Cardiac fibroblast (primary cell): ENCODE measurements at places on chromosomes 11 and 22.
A peak's percentile ranks its signal among the peaks of the same experiment; 100 is the strongest.

GRCh38 chr22:42892156-42892555 lies 35.1 kb upstream of the ARFGAP3 start:
- no peak for DNase-seq

- DNase-seq, result no peak
These were observed 17.2 kb upstream of the SYT13 start for GRCh38 chr11:45303316-45303715.

DNA sequence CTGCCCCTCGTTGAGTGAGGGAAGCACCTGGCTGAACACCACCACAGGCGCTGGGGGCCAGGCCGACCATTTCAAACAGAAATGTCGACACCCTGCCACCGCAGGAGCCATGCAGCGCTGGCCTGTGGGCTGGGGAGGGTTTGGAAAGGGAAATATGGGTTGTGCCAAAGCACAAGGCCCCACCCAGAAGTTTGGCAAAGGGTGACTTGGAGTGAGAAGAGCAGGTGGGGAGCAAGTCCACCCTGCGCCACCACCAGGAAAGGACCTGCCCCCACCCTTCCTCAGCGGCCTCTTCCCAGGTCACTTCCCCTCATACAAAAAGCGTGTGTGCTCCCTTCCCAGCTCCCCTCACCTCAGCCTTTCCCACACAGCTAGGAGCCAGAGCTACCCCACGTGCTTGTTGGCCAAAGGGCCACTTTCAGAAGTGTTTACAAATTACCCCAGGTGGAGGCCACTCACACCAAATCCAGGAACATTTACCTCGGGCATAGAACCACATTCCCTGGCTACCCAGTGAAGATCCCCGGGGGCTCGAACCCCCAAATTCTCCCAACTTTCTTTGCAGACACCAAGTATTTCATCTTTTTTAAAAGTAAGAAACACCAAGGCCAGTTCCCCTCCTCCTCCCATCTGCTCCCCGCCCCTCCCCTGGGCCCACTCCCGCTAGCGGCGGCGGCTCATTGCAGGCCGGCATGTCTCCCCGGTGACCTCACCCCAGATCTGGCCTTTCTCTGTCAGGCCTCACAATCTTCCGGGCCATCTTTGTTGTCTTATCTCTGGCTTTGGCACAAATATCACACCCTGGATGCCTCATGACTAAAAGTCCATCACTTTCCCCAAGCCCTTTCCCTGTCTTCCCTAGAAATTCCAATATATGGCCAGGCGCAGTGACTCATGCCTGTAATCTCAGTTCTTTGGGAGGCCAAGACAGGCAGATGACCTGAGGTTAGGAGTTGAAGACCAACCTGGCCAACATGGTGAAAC lies 20.5 kb upstream of the SCGB1A1 start:
- DNase-seq, result peak; percentile 18

DNA sequence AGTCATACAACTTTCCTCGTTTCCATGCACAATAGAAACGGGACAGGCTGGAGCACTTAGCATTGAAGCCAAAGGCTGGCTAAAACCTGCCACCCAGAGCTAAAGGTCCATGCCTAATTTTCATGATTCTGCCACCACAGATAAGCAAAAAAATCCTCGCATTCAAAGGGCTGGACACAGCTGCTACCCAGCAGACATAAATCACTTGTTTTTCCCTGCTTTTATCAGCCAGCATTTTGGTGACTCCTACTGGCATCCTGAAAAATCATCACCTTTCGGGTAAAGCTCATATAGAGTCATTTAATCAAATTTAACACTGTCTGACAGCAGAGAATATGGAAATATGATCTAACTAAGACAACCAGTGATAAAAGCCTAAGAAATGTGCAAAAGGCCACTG lies 37.9 kb downstream of the ALG9 start:
- no peak for DNase-seq

DNA sequence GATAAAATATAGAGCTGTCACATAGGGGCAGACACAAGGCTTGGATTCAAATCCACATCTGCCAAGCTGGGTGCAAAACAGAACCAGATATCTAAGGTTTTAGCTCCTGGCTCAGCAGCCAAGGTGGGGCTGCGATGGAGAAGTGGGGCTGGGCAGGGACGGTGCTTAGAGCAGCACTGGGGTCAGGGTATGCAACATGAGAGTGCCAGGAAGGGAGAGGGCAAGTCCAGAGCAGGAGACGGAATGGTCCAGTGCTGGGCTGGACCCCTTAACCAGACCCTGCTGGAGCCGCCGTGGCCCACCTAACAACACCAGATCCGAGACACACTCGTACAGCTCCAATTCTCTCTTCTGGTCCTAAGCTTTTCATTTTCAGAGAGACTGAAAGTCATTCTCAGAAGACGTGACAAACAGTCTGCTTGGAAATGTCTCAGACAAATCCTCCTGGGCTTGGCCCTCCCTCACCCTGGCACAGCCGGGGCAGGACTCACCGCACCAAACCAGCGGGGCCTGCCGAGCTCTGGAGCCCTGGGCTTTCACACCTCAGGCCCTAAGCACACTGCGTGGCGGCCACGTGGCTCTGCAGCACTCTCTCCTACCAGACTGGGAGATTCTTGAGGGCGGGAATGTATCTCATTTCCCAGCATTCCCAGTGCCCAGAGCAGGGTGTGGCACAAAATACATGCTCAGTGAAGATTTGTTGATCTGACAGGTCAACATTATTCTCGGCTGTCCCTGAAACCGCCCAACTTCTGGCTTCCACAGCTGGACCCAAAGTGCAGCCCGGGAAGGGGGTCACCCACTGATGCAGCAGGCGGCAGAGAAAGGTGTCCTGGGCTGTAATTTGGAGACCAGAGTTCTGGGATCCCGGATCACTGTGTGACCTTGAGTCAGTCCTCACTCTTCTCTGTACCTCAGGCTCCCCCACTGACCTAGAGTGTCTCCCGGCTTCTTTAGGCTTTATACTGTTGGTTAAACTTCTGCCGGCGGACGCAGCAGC lies 11.6 kb downstream of the LRRC32 start:
- no peak for DNase-seq

- DNase-seq, result no peak
These were observed 70.4 kb downstream of the ELFN2 start for GRCh38 chr22:37356922-37357321.

DNA sequence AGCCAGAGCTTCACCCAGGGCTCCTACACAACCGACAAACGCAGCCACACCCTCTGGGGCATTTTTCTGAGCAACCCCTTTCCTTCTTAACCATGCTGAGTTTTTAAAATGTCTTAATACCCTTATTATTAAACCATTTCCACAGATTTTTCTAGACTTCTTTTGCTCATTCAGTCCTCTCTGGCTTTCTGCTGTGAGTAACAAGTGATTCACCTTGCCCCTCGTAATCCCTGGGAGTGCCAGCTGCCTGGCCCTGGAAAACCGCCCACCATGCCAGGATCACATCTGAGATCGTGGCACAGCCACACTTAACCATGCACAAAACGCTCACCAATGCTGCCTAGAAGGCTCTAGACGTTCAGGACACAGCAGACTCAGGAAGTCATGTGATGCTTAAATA lies 25.4 kb downstream of the YPEL1 start:
- no peak for DNase-seq

- DNase-seq, result no peak
These were observed 22.0 kb downstream of the ATG13 start for GRCh38 chr11:46639197-46639839.

DNA sequence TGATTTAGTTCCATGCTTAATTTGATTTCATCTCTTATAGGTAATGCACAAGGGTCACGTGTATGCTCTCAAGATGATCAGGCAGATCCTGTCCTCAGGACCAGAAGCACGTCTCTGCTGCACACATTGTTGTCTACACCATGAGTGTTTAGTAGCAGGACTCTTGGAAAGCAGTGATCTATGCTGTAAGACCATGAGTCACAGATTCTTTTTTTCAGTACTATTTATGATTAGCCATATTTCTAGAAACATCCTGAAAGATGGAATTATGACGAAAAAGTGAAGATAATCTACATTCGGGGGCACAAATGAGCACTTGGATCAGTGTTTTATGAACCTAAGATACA lies 29.6 kb downstream of the ZBED4 start:
- DNase-seq, result peak; percentile 45

- DNase-seq, result no peak
These were observed 110.4 kb downstream of the USP35 start for GRCh38 chr11:78299000-78299710.

GRCh38 chr11:70246196-70246595 lies 24.3 kb upstream of the PPFIA1 start:
- no peak for DNase-seq

- peak; percentile 8 for DNase-seq
These were observed 62.0 kb upstream of the ARHGAP42 start for GRCh38 chr11:100625041-100625440.

DNA sequence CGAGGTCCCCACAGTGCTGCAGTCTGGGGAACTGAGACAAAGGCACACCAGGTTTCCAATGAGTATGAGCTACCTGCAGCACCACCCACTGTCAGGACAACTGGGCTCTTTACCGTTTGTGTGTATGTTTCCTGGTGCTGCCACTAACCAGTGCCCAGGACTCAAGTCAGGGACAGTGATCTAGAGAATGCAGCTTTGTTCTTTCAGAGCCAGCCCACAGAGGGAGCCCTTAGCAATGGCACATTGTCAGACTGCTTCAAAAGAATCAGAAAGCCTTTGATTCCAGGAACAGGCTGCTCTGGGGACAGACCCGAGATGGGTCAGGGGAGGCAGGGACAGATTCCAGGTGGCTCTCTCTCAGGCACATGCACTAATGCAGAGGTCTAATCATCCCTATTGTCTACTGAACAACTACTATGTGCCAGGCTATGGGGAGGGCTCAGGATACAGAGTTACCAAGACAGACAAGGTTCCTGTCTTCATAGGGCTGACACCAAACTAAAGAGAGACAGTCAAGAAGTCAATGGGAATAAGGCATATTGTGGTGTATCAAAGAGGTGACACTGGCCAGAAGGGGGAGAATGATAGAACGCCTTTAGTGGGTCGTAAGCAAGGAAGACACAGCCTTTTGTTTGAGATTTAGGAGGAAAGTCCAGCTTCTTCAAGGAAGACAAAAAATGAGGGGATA lies 103.7 kb downstream of the VPREB1 start:
- peak; percentile 5 for DNase-seq

- peak; percentile 25 for DNase-seq
These were observed 800.9 kb upstream of the CHORDC1 start for GRCh38 chr11:91023731-91024130.

DNA sequence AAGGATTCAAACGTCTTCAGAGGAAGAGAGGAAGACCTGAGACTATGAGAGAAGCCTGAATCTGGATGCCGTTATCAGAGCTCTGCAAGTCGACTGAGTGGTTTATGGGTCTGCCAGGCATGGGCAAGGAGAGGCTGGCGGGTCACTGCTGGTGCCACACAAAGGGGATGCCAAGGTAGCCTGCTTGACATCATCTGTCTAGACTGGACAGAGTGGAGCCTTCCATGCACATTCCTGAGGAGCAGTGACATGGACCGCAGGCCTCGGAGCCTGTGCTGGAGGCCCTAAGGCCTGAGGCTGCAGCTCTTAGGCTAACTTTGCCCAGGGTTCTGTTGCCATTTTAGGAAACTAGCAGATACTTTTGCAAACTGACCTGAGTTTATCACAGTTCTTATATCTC lies 127.4 kb downstream of the WT1 start:
- no peak for DNase-seq

DNA sequence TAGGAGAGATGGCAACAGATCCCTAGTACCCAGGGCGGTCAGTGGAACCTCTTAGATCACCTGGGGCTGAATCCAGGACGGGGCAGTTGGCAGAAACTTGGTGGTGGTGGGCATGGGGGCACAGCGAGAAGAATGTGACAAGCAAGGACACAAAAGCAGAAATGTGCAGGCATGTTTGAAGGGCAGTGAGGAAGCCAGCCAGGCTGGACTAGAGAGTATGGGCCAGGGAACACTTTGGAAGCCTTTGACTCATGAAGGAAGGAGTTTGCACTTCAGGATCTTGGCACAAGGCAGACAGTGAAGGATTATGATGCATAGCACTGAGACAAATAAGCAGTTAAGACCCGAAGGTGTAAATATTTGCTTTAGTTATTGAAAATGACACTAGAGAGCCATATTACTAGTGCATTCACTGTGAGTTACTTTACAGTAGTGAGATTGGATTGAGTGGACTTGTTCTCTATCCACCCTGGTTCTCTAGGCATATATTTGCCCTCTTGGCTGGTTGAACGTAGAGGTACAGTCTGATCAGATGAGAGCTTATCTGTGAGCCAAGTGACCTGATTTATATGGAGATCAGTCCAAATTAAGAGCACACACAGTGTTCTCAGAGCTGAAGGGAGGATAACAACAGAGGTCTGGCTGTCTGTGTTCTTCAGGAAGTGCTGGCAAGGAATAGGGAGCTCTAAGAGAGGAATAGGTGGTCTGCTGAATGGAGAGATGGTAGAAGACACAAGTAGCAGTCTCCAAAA lies 210.4 kb downstream of the SNX19 start:
- DNase-seq, result no peak

- DNase-seq, result no peak
These were observed 43.9 kb downstream of the ELFN2 start for GRCh38 chr22:37383341-37383740.

- peak; percentile 16 for DNase-seq
These were observed 449 bp upstream of the TOM1 start for GRCh38 chr22:35299217-35299672.

DNA sequence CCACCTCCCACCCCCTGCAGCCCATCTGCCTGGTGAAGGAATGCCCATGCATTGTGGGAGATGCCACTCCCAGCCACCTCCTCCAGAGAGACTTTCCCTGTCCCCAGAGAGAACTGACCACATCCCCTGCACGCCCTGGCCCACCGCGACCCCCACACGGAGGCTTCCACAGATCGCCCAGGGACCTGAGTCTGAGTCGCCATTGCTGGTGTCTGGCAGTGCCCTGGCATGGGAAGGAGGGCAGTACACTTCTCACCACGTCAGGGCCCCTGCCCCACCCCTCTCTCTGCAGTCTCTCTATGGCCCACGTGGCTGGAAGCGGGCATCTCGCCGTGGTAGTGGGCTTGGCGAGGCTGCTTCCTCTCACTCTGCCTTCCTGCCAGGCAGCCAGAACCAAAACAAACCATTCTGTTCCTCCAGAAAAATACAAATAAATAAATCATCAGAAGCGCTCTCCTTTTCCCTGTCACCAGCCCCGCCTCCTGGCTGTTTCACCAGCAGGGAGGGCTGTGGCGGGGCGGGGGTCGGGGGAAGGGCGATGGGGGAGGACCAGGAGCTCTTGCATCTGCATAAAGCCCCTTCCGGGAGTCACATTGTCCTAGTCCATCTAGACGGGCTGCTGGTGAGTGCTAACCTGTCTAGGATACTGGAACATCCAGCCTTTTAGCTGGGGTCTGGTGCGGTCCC lies 20.9 kb downstream of the SHISAL1 start:
- no peak for DNase-seq

DNA sequence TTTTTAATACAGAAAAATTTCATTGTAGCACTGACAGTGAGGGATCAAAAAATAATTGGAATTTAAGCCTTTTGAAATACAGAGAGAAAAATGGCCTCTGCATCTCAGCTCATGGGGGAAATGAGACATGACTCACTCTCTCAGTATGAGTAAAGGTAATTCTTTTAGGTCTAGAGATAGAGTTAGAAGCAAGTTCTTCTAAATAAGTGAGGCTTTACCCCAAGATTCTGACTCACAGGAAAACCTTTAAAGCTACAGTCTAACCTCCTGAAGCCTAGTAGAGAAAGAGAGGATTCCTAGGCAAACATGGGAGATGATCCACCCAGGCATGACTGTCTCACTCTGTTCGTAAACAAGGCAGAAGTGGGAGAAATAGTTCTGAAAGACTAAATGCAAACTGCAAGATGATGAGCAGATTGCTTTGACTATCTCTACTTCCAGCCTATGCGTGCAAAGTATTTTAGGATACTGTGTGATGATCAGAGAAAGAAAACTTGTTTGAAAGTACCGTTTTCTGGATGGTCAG lies 1003.3 kb upstream of the CCDC90B start:
- peak; percentile 87 for DNase-seq
